Vagina (tissue), 2 donors: ENCODE measurements at places on chromosomes 12 and 14. TPM values are rescaled to one million over a fixed set of nuclear protein-coding genes. Genes with fewer than 3 reads are reported as not detected.

DNA sequence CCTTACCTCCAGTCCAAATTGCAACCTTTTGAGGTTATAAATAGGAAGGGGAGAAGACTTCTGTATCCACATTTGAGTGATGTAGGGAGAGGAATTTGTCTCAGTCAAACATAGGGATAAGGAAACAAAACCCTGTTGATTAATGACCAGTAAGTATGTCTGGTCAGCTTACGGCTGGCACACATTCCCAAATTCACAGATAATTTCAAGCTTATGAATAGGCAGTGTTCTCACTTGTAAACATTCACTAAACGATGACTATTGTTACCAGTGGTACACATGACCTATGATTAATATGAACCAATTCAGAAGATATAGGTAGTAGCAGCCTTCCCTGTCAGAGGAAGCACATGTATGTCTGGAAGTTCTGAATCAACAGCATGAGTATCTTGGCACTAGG, 33.0 kb upstream of the SLC5A8 start:
- DNase-seq: no peak

DNA sequence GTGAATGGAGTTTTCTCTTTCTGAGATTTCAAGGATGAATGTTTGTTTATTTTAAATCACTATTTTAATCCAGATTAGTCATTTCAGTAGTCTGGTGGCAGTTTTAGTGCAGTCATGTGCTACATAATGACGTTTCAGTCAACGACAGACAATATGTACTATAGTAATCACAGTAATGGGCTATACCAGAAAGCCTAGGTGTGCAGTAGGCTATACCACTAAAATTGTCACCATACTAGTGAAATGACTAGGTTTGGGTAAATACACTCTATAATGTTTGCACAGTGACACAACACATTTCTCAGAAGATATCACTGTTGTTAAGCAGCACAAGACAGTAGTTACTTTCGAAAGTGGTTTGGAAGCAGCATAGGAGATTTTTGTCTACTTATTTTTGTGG, 203.1 kb downstream of the ETNK1 start:
- no peak for DNase-seq

DNA sequence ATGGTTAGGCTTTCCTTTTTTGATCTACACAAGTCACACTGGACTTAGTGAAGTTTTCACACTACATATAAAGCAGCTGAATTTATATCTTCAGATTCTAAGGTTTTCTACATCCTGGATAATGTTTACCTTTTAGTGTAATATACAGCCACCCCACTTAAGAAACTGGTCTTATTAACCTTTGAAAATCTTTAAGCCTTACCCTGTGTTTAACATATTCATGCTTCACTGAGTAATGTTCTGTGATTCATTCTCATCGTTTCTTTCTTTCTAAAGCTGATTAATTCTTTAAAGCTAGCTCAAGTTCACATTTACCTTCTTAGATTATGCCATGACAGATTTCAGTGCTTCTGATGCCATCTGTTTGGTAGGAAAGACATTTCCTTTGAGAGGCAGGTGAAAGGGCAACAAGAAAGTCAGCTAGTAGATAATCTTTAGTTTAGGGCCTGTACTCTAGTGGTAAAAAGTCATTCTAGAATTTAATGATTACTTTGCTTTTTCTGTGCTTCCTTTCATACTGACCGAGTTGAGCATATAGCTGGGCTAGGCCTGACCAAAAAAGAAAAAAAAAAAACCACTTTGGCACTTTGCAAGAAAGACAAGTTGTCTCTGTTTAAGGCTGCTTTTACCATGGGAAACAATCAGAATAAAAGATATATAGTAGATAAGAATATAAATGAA, 690.9 kb upstream of the FBXO33 start:
- no peak for DNase-seq

DNA sequence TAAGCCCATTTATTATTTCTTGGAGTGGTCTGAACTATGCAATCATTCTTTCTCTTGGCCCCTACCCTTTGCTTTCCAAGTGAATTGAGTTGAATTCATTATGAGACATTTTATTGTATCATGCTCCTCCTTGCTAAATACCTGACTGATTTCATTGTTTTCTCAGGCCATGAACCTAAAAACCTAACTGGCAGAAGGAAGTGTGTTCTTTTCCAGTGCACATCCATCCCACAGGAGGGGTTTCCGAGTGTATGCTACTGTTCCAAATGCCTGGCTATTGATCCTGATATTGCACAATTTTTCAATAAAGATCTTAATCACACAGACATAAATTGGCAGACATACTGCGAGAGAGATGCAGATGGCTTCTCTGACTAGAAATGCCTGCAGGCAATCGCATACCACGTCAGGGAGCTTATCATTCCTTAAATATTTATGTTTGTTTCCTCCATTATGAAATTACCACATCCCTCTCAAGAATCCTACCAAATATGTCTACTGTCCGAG, 162.2 kb upstream of the EGLN3 start:
- DNase-seq: no peak

DNA sequence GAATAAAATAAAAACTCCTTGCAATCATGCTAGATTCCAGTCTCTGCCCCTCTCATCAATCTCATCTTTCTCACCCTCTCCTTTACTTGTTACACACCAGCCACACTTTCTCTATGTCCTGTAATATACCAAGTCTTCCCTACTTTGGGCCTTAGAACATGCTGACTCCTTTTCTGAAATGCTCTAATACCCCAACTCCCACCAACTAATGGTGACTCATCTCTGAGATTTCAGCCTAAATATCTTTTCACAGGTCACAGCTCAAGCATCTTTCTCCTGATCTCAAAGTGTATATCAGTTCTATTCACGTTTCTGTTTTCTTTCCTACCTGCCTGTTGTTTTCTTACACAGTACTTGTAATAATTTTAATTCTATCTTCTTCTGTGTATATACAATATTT, 378.9 kb upstream of the PRICKLE1 start:
- no peak for DNase-seq

DNA sequence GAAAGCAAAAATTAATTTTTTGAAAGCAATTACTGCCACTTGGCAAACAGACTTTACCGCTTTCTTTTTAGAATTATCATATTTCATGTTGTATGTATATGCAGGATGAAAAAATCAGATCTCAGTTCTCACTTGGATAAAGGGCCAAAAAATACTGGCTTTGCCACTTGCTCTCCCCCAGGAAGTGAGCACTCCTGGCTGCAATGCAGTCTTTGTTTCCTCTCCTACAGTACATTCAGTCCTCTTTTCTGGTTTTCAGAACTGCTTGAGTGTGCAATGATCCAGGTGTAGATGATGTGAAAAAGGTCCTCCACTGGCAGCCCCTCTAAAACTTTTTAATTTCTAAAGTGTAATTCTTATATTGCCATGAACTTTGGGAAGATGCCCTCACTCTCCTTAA, 183.4 kb downstream of the SLC25A21 start:
- no peak for DNase-seq

Gene USP44
- 0.49 TPM for total RNA-seq

Gene TPH2
- not detected for total RNA-seq

Gene NPFF
- not detected for total RNA-seq

Gene KRT79
- 1.7 TPM for total RNA-seq

Gene KCNK13
- not detected for total RNA-seq

Gene IFT43
- 47.4 TPM for total RNA-seq

Gene CEBPE
- total RNA-seq: not detected

Gene ALG10
- total RNA-seq: 6.1 TPM

Gene RNASE4
- total RNA-seq: 132 TPM
